ENCODE measurements at places on chromosomes 7 and 10. TPM values are rescaled to one million over a fixed set of nuclear protein-coding genes. Genes with fewer than 3 reads are reported as not detected.

The ITPRID1 gene
- total RNA-seq = not detected

The GRID2IP gene
- 0.12 TPM for total RNA-seq

The VWDE gene
- total RNA-seq = 1.6 TPM

The CDK14 gene
- total RNA-seq = 1.6 TPM

The BEND7 gene
- total RNA-seq = not detected

The ENO4 gene
- not detected for total RNA-seq

The ADRA2A gene
- total RNA-seq = not detected

The CFAP69 gene
- total RNA-seq = not detected

The BICC1 gene
- not detected for total RNA-seq

The GSTO1 gene
- total RNA-seq = 125 TPM

The SORCS1 gene
- not detected for total RNA-seq

The MBL2 gene
- total RNA-seq = not detected

The HOXA7 gene
- not detected for total RNA-seq

The REPIN1 gene
- total RNA-seq = 67.4 TPM

The ATOH7 gene
- total RNA-seq = not detected

The CYP2C18 gene
- 1.1 TPM for total RNA-seq

The GLRX3 gene
- total RNA-seq = 129 TPM

The KCNH2 gene
- total RNA-seq = 0.49 TPM

The CPXM2 gene
- total RNA-seq = not detected

The AKR1C4 gene
- not detected for total RNA-seq

The PNLIPRP3 gene
- total RNA-seq = not detected

The HMX2 gene
- not detected for total RNA-seq

The MOGAT3 gene
- not detected for total RNA-seq
